Activated naive CD4-positive, alpha-beta T cell treated with anti-CD3 and anti-CD28 coated beads, Interleukin-2, amount 50 U/mL, for 72 hours (primary cell): ENCODE measurements at places on chromosomes 6 and 20.

DNA sequence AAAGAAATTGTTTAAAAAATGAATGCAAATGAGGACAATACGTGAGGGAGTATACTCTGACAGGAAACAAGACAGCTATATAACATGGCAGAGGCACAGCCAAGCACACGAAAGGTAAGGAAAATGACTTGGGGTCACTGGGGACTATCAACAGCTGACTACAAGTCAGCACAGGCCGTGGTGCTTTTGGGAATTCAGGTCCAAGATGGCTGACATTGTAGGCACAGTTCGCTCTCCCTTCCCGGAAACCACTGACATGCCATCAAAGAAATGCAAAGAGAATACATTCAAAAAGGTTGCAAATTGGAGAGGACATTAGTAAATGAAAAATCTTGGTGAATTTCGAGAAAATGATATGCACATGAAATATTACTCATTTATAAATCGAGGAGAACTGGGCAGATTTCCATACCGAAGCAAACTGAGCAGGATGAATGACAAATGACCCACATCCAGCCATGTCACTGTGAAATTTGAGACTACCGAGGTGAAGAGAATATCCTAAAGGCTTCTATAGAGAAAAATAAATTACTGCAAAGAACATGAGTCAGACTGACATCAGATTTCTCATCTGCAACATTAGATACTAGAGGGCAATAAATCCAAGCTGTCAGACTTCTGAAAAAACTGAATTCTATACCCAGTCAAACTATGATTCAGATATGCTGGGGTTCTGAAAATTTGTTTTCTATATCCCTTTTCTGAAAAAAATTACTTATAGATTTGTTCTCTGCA, 391.1 kb downstream of the BTBD9 start:
- DNase-seq = no peak

DNA sequence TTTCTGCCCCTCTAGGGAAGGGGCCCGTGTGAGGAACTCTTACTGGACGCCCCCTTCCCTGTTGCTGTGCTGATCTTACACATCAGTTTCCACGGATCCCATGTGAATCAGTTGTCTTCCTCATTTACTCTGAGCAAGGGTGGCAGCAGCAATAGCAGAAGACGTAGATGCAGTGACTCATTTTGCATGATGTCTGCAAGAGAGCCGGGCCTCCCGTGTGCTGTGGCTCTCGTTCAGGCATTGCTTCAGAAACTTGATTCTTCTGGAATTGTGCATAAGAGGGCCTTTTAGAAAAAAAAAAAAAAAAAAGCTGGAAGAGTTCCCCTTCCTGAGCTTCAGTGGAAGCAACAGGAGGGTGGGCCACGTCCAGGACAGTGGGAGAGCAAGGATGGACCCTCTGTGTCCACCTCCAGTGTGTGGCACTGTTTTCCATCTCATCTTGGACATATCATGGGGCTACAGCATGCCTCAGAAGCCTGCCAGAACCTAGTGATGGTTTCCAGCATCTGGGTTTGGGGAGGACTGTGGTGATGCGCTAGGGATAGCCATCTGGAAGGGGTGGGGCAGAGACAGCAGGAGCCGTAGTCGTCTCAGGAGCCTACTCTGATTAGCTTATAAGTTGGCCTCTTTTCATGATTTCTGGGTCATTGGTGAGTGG, 62.1 kb downstream of the FOXO3 start:
- no peak for DNase-seq

DNA sequence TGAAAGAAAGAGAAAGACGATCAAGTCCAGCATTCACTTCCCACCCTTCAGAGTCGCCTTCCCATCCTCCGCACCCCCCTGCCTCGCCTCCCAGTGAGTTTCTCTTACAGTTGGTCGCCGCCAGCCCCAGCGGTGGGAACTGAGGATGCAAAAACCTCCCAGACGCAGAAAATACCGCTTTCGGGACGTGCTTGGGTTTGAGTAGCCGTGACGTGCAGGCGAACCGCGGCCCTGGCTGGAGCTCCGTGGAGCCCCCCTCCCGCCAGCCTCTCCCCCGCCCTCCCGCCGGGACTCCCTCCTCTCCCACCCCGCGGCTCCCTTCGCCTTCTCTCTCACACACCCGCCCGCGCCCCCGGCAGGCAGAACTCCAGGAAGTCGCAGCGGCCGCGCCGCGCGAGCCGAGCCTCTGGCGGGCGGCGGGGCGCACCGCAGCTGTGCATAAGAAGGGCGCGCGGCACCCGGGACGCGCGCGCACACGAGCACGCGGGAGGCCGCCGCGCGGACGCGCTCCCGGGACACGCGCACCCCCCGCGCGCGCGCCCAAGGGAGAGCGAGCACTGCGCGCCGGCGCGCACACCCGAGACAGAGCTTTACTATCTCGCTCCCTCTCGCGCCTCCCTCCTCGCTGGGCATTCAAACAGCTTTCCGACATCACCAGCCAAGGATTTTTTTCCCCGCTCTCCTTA, at the start of gene ADGRB3:
Gene ADGRB3 (plus strand): TSS at position 557 of the 686 bp plus-strand sequence. CDS start 3,394 bp downstream, outside the sequence.
- DNase-seq = peak; percentile 26

- peak; percentile 61 for DNase-seq
Observed at GRCh38 chr6:106085984-106086813, at the start of gene PRDM1. Gene PRDM1 (plus strand): TSS chr6:106086336. CDS start chr6:106086554, 218 bp downstream.

DNA sequence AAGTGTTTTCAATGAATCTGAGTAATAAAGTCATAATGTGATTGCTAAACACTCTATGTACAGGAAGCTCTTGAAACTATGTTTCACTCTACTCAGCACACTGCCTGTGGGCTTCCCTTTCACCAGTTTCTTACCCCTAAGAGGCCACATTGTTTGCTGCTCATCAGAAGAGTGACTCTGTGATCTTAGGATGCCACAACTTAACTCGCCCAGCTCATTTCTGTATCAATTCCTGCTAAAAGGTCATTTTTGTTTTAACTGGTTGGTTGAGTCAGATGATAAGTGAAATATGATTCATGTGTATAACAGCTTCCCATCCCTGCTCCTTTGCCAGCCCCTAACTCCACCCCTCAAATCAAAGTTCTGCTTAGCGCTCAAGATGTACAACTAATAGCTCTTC, 9.8 kb upstream of the NDUFAF4 start:
- DNase-seq = no peak

GRCh38 chr20:46362921-46363867, 43.2 kb downstream of the ELMO2 start:
- no peak for DNase-seq

- no peak for DNase-seq
Observed at GRCh38 chr6:56087421-56087820, 160.0 kb downstream of the COL21A1 start.

DNA sequence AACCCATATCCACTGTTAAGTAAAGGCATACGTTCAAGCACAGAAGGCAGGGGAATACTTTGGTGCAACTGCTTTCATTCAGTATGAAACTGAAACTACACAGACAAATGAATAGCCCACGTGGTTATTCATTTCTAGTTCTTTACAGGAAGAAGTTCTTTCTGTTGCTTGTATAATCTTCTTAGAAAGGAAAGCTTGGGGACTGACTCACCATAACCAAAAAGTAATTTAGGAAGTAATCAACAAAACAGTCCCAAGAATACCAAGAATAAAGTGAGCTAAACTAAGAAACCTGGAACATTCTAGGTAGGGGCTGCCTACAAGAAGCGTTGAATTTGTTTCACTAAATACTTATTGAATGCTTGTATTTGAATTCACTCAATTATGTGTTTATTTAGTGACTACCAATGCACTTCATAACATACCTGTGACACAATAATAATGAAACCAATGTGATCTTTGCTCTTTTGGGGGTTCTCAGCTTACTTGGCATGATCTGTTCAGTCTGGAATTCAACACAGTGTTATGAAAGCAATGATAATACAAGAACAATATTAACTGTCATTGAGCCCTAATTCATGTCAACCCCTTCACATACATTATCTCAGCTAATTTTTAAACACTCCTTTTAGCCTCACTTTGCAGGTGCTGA, 25.1 kb upstream of the KIAA0408 start:
- no peak for DNase-seq

DNA sequence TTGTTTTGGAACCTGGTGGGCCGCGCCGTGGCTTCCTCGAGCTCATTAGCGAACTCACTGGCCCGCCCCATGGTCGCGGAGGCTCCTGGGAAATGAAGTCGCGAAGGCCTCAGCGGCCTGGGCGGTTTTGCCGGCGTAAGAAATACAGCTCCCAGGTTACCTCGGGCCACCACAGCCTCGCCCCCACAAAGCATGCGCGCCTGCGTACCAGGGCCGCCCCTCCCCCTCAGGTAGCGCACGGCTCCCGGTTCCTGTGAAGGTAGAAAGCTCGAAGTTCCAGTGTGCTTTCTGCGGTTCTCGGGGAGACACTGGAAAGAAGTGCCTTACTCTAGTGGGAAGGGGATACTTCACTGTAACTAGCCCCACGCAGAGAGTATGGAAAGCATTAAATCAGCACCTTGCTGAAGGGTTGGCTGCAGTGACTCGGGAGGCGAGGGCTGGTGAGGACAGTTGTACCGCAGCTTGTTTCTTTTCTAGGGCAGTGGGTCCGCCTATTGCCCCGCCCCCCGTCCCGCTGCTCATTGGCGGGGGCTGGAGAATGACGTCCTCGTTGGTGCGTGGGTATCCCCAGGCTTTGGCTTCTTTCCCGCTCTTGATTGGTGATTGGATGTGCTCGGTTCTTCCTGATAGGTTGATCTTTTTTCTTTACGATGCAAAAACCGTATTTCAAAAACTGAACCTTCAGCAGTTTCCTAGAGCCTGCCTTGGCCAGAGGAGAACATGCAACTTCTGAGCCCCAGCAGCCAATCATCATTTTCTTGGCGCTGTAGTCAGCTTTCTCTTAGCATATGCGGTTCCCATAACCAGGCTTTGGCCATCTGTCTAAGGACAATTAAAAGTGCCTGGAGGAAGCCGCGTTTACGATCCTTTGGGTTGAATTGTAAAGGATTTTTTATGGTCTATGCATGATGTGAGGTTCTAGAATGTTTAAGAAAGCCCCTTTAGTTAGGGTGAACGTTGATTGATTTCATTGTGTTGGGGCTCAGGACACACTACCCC, at the start of gene CDK19:
Gene CDK19 (minus strand): TSS at position 59 of the 999 bp plus-strand sequence. CDS start 333 bp downstream, outside the sequence.
- peak; percentile 96 for DNase-seq

DNA sequence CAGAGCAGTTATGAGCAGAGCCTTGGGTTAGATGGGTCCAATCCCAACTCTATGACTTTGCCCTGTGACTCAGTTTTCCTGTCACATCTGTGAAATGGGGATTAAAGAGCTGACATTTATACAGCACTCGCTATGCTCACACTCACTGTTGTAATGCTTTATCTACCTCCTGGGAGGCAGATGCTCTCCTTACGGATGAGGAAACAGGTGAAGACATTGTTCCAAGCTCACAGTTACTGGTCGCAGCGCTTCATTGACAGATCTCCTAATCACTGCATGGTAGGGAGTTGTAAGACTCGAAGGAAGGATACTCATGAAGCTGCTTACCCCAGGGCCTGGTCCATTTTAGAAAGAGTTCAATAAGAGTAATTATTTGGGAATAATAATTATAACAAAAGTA, 2.9 kb upstream of the MYLK2 start:
- no peak for DNase-seq

- no peak for DNase-seq
Observed at GRCh38 chr6:16196260-16196983, 42.0 kb upstream of the GMPR start.

- DNase-seq = no peak
Observed at GRCh38 chr6:74431873-74432580, 736.0 kb downstream of the CD109 start.

- DNase-seq = no peak
Observed at GRCh38 chr6:39835821-39836295, 43.7 kb downstream of the DAAM2 start.

DNA sequence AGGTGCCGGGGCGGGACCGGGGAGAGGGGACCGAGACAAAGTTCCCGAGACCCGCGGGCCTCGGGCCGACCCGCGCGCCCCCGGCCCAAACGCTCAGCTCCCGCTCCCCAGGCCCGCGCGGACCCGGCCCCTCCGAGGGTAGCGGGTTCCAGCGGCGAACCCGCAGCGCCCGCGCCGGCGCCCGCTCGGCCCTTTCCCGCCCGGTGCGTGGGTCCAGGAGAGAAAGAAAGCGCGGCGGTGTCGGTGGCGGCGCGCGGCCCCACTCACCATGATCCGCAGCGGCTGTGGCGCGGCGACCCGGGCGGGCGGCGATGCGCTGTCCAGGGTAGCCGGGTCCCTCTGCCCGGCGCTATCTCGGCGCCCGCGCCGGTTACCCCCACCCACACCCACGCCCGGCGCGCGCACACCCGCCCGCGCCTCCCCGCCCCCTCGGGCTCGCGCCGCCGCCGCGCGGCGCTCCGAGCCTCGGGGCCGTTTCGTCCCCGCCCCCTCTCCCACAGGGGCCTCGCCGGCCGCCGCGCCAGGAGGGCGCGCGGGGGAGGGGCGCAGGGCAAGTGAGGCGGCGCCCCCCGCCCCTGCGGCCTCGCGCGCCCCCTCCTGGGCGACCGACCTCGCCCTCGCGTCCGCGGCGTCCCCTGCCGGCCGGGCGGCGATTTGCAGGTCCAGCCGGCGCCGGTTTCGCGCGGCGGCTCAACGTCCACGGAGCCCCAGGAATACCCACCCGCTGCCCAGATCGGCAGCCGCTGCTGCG, at the start of gene ELOVL2:
Gene ELOVL2 (minus strand): TSS at position 345 of the 751 bp plus-strand sequence. CDS start 75 bp downstream, at position 270.
- DNase-seq = peak; percentile 64

- no peak for DNase-seq
Observed at GRCh38 chr20:62020935-62021701, 44.6 kb downstream of the TAF4 start.

- no peak for DNase-seq
Observed at GRCh38 chr6:147438758-147439528, 69.5 kb upstream of the SAMD5 start.

DNA sequence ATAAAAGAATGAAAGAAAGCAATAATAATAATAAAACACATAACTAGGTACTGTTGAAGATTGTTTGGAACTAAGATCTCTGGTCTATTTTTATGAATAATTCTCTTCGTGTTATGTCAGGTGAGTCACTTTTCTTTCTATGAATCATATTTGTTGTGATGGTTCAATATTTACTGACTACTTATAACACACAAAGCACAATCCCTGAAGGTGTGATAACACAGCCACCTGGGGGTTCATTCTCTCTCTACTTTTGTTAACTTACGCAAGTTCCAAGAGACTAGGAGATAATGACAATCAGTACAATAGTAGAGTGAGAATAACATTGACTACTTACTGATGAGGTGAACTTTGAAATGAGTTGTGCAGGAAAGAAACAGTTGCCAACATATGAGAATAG, 149.9 kb downstream of the IBTK start:
- DNase-seq = no peak

- DNase-seq = no peak
Observed at GRCh38 chr6:50278663-50279062, 228.9 kb upstream of the DEFB112 start.
